ENCODE measurements at places on chromosomes 1 and 21.

DNA sequence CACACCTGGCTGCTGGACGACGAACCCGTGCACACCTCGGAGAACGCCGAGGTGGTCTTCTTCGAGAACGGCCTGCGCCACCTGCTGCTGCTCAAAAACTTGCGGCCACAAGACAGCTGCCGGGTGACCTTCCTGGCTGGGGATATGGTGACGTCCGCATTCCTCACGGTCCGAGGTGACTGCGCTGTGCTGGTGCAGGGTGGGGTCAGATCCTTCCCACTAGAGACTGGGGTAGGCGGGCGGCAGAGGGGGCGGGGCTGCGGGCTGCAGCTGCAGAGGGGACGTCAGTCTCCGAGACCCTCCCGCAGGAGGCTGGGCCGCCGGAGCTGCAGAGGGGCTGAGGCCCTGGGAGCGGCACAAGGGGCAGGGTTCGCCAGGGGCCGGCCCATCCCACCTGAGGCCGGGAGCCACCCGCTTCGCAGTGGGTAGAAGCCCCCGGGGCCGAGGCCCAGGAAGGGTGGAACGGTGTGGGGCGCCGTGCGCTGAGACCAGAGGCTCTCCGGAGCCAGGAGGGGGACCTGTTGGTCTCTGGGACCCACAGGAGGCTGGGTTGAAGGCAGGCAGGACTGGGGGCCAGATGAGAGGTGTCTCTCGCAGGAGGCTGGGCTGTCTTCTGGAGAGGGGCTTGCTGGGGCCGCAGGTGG, 90.6 kb downstream of the TRIM11 start:
- no peak for DNase-seq

GRCh38 chr1:232901255-232901654, 49.2 kb upstream of the NTPCR start:
- DNase-seq: no peak

DNA sequence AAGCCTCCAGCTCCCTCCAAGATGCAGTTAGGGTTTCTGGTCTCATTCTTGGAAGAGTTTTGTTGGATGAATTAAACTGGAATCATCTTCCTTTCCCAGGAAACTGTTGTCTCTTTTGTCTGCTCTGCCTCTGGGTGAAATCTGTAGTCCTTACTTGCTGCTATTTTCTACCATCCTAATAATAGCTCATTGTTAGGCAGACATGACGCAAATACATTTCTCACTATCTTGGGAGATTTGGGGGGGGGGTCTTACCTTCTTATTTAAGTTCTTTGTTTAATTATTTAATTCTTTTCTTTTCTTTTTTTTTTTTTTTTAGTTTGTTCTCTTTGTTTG, 85.4 kb upstream of the DUSP10 start:
- no peak for DNase-seq

- no peak for DNase-seq
These were observed 42.7 kb upstream of the ADARB1 start for GRCh38 chr21:45031571-45032191.

- no peak for DNase-seq
These were observed 12.9 kb downstream of the TSPAN2 start for GRCh38 chr1:115076384-115076915.

GRCh38 chr1:66996018-66996682, 57.8 kb downstream of the SLC35D1 start:
- no peak for DNase-seq

GRCh38 chr1:235951661-235952060, 85.0 kb upstream of the LYST start:
- no peak for DNase-seq

DNA sequence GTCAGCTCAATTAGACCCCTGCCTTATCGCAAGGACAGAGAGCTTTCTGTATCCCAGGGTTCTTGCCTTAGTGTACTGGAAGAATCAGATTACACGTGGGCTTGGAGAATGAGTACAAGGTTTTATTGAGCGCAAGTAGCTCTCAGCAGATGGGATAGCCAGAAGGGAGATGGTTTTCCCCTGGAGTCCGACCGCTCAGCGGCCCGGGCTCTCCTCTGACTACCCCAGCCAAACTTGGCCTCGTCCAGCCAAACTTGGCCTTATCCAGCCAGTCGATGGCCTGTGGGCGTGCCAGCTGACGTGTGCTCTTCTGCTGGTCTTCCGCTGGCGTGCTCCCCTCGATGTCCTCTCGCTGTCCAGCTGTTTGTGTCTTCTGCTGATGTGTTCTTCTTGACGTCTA, 136.9 kb downstream of the SYT14 start:
- DNase-seq: no peak

- DNase-seq: no peak
These were observed 25.3 kb upstream of the ATP5PO start for GRCh38 chr21:33940881-33941245.

- no peak for DNase-seq
These were observed 40.8 kb upstream of the MYOCOS start for GRCh38 chr1:171581226-171581625.

DNA sequence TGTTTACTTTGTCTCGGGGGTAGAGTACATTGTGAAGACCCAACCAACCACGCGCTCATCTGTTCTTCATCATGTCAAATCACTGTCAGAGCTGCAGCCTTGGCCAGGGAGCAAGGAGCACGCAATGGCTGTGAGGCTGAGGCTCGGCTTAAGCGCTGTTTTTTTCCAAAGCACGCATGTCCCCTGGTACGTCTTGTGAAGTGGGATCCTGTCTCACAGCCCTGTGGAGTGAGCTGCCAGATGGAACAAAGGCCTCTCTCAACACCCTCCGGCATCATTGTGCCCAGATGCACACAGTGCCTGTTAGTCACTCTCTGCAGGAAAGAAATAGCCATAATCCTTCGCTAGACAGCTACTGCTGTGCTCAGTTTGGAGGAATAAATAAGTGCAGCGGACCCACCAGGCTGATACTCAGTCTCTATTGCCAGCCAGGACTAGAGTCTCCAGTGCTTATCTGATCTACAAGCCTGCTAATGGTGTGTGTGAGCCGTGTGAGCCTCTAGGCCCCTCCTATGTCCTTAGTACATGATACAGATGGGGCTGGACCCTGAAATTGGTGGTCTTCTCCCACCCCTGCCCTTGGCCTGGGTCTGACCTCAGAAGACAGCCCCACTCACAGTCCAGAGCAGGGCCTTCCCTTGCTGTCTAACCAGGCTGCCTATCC, 91.3 kb upstream of the COA6 start:
- DNase-seq: no peak

GRCh38 chr1:9243066-9243739, 8.6 kb downstream of the H6PD start:
- DNase-seq: no peak

GRCh38 chr21:45353200-45353599, 51.8 kb upstream of the COL18A1 start:
- DNase-seq: no peak

GRCh38 chr1:168347630-168348029, 67.0 kb downstream of the TBX19 start:
- DNase-seq: no peak

- DNase-seq: no peak
These were observed 25.0 kb downstream of the TATDN3 start for GRCh38 chr1:212816567-212817278.

- no peak for DNase-seq
These were observed 66.3 kb upstream of the DIRAS3 start for GRCh38 chr1:68116643-68117235.

GRCh38 chr1:9338397-9339246, 45.9 kb downstream of the SPSB1 start:
- DNase-seq: no peak

DNA sequence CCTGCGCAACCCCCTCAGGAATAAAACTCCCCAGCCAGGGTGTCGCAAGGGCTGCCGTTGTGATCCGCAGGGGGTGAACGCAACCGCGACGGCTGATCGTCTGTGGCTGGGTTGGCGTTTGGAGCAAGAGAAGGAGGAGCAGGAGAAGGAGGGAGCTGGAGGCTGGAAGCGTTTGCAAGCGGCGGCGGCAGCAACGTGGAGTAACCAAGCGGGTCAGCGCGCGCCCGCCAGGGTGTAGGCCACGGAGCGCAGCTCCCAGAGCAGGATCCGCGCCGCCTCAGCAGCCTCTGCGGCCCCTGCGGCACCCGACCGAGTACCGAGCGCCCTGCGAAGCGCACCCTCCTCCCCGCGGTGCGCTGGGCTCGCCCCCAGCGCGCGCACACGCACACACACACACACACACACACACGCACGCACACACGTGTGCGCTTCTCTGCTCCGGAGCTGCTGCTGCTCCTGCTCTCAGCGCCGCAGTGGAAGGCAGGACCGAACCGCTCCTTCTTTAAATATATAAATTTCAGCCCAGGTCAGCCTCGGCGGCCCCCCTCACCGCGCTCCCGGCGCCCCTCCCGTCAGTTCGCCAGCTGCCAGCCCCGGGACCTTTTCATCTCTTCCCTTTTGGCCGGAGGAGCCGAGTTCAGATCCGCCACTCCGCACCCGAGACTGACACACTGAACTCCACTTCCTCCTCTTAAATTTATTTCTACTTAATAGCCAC, 696 bp downstream of the TGFB2 start:
- no peak for DNase-seq

GRCh38 chr1:213374369-213374768, 323.3 kb downstream of the RPS6KC1 start:
- no peak for DNase-seq

GRCh38 chr1:207951652-207952051, 40.7 kb upstream of the CD34 start:
- no peak for DNase-seq

GRCh38 chr21:39660191-39660980, 47.6 kb downstream of the B3GALT5 start:
- DNase-seq: no peak

DNA sequence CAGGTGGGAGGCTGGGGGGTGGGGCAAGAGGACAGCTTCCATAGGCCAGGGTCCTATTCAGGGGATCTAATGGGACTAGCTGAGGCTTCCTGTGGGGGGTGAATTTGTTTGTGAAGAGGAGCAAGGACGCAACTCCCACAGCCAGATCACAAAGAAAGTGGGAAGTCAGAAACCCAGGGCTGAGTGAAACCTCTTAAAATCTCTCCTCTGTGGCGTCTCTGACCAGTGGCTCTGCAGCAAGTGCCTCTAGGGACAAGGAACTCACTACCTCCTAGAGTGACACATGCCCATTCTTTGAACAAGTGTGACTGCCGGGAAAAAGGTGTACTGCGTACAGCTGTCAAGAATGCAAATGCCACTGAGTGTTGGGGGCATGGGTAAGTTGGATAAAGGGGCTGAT, 187.9 kb downstream of the HIVEP3 start:
- DNase-seq: no peak

- DNase-seq: no peak
These were observed 10.7 kb downstream of the FOXO6 start for GRCh38 chr1:41371630-41372599.

Data from esophagus squamous epithelium (tissue), 5 donors.